ENCODE measurements at places on chromosomes 12 and 14. TPM values are rescaled to one million over a fixed set of nuclear protein-coding genes. Genes with fewer than 3 reads are reported as not detected.

GRCh38 chr12:67855103-67855502, 134.1 kb upstream of the IFNG-AS1 start:
- no peak for DNase-seq

- DNase-seq: no peak
Observed at GRCh38 chr12:3551976-3552725, 61.1 kb downstream of the PRMT8 start.

- DNase-seq: no peak
Observed at GRCh38 chr14:51242545-51243490, 2.8 kb downstream of the TMX1 start.

DNA sequence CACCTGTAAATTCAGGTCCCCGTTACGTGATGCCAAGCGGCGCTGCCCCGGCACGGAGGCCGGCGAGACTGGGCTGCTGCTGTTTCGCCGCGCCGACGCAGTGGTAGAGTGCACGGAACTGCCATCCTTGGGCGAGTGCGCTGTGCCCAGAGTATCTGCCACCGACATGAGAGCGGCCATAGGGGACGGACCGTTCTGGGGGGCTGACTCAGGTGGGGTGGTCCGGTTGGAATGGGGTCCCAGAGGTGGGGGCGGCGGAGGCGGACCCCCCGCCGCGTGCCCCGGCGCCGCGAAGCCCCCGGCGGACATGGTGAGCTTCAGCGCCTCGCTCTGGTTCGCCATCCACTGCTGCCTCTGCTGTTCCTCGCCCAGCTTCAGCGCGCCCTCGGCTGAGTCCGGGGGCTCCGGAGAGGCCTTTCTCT, 2.8 kb downstream of the IRF2BPL start:
- peak; percentile 71 for DNase-seq

GRCh38 chr12:47551426-47551851, 154.4 kb downstream of the RPAP3 start:
- no peak for DNase-seq

GRCh38 chr14:104661086-104661485, 28.3 kb upstream of the INF2 start:
- no peak for DNase-seq

DNA sequence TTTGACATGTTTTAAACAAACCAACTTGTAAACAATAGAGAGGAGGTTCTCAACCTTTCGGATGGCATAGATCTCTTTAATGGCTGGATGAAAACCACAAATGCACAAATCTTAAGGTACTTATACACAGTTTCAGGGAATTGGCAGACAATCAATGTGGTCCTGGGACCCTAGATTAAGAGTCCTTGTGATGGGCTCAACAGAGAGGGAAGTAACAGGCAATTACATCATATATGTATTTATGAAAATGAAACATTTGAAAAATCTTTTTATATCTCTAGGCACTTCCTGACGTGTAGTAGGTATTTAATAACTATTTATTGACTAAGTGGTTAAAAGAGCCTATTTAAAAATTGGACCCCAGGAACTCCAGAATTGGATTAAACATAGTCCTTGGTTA, 897 bp downstream of the ACTR10 start:
- no peak for DNase-seq

DNA sequence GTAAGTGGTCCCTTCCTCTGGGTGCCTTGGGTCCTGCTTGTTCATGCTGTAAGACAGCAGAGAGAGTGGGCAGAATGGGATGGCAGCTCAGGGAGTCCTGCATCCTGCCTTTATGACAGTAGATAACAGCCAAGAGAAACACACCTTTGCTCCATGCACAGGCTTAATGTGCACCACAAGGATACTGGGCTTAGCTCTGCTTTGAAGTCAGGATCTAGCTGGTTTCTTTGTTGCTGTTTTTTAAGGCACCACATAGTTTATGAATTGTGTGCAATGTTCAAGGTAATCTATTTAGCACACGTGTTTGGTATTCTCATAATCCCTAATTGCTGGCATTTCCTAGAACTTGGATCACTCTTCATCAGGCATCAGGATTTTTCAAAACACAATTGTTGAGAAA, 239.5 kb upstream of the DCN start:
- no peak for DNase-seq

DNA sequence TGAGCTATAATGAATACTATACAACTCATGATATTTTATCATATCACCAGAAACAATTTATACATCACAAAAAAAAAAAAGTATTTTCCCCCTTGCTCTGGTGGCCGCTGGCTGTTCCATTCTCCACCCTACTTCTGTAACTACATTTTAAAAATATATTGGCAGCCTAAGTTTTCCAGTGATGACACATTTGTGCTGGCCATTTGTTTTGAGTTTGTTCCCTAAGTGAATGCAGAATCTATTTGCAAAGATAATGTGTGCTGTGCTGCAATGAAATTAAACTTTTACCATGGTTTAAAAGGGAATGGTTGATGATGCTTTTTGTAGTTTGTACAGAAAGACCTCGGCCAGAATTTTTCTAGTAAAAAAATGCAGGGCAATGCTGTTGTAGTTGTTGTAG, 1092.8 kb downstream of the TMTC2 start:
- no peak for DNase-seq

DNA sequence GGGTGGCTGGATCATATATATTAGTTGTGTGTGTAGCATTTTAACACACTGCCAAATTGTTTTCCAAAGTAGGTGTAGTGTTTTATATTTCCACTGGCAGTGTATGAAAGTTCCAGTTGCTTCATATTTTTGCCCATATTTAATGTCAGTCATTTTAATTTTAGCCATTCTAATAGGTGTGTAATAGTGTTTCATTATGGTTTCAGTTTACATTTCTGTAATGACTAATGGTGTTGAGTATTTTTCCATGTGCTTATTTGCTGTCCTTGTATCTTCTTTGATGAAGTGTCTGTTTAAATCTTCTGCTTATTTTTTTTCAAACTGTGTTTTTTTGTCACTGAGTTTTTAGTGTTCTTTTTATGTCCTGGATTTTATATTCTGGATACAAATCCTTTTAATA, 8.7 kb downstream of the TBC1D15 start:
- no peak for DNase-seq

DNA sequence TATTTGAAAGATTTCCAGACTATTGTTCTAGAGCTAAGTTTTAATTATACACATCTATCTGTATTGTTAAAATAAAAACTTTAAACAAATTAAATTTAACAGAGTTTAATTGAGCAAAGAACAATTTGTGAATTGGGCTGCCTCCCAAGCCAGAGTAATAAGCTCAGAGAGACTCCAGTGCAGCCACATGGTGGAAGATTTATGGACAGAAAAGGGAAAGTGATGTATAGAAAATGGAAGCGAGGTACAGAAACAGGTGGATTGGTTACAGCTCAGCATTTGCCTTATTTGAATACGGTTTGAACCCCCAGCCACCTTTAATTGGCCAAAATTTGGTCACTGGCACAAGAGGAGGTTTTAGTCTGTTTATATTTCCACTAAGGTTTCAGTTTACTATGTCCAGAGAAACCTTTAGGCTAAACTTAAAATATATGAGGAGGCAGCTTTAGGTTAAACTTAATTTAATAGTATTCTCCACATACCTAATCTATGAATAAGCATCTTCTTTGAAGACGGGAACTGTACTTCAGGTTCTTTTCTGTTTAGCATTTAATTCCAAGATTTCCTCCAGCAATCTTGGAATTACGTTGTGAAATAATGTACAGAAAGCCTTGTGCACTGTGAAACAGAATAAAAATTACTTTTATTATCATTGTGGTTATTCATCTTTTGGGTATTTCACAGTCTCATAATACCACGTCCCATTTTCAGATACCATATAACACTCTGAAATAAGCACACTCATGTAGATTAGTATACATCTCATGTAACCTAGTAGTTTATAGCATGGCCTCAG, 19.4 kb downstream of the SRGAP1 start:
- DNase-seq: no peak

DNA sequence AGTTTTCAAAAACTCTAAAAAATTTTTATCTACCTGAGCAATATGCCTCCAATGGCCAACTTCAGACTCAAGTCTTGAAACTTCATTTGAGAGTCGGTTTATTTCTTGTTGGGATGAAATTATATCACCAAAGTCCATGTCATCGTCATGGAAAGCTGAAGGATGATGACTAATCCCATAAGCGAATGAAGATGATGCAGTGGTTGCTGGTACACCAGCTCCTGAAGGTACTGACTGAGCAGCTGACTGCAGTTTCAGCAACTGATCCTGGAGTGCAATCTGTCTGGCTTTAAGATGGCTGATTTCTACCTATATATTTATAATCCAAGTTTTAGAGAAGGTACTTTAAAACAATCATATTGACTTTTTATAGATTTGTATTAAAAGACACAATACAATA, 18.3 kb downstream of the TRIP11 start:
- DNase-seq: no peak

DNA sequence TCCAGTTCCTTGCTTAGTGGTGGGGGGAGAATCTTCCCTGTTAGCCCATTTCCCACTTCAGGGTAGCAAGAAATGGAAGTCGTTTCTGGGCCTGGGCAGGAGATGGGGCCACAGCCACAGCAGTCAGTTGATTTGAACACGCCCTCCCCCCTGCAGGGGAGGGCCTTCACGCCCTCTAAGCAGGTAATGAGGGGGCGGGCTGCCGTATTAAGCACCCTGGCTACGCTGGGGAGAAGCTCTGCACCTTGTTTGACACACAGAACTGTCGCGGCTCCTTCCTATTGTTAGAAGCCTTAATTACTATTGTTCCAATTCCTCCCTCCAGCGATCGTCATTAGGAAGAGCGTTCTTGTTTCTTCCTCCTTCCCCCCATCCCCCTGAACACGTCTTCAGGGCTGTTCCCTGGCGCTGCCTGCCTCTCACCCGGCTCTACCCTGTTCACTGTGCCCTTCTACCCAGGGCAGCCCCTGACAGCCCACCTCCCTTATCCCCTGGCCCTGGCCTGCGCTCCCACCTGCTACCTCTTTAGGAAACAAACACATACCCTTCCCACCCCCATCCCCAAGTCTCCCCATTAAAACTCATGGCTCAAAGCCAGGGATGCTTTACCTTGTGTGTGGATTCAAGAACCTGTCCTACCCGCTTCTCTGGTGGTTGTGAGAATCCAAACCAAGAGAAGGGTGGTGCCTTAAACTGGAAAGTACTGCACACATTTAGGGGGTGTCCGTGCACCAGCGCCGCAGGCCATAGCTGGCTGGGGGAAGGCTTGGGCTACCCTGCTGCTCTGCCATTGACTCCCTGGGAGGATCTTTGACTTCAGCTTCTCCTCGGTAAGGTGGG, 137.6 kb downstream of the TSPAN9 start:
- no peak for DNase-seq

DNA sequence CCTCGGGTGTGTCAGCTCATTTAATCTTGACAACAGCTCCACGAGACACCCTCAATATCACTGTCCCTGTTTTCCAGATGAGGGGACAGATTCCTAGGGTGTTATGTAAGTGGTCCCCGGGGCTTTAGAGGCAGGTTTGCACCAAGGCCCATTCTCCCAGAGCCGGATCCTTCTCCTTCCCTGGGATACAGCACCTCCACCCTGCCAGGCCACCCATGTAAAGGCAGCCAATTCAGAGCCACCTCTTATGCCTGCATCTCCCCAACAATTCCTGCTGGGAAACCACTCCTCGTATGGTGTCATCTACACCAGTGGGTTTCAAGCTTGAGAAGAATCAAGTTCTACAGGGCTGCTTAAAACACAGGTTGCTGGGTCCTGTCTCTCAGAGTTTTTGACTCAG, 4.1 kb upstream of the CYP46A1 start:
- no peak for DNase-seq

DNA sequence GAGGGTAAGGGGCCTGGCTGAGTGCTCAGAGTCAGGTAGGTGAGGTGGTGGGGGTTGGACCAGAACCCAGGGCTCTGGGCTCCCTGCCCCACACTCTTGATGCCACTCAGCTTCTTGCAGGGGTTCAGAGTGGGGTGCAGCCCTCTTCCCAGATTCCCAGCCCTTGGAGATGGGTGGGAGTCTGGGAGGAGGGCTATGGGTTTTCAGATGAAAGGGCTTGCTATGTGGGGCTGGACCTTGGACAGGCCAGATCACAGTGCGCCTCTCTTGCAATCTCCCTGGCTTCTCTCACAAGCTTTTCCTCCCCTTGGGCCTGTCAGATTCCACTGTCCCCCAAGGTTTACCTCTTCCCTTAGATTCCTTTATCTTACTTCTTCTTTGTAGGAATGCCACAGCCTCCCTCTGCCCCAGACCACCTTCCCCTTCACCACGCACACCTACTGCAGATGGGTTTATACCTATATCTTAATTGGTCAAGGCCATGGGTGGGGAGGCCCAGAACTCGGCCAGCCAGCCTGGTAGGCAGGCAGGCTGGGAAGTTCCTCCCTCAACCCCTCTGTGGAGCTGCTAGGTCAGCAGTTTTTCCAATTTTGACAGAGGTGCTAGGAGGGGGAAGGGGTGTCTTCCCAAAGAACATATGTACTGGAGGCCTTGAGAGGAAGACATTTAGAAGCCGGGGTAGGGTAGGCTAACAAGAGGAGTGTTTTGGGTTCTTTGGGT, 1.4 kb downstream of the NYNRIN start:
- DNase-seq: no peak

CDC42BPB gene
- total RNA-seq: 102 TPM

MYF6 gene
- total RNA-seq: not detected

EFS gene
- 10.4 TPM for total RNA-seq

GON7 gene
- 10.5 TPM for total RNA-seq

C12orf43 gene
- total RNA-seq: 15.5 TPM

CACNA1C gene
- 15.6 TPM for total RNA-seq

TDRD9 gene
- 6.2 TPM for total RNA-seq

SETD3 gene
- total RNA-seq: 90.3 TPM

KRT71 gene
- not detected for total RNA-seq

Data from upper lobe of right lung (tissue), 1 donor.